ENCODE measurements at places on chromosomes 7 and 10.

- DNase-seq, result no peak
Measured at GRCh38 chr10:6072215-6072934, 10.2 kb upstream of the IL2RA start.

DNA sequence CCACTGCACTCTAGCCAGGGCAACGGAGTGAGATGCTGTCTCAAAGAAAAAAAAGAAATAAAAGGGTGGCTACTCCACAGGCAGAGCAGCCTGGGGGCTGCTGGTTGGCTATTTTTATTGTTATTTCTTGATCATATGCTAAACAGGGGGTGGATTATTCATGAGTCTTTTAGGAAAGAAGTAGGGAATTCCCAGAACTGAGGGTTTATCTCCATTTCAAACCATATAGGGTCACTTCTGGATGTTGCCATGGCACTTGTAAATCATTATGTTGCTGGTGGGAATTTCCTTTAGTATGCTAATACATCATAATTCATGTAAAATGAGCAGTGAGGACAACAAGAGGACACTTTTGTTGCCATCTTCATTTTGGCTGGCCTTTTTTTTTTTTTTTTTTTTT lies 52.1 kb upstream of the GHITM start:
- DNase-seq, result no peak

DNA sequence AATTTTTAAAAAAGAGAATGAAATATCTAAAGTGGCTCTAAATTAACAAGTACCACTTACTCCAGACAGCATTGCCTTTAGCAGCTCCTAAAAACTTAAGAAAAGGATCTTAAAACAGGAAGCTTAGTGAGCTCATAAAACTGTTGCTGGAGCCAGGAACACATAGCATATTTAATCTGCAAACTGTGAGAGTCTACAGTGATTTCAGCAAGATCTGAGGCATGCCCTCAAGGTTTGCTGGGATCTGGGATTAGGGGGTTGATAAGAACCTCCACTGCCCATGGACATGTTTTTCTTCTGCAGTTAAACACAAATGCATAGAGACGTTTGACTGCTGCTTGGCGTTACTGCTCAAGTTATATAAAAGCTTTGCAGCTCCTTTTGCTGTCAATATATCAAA lies 3.8 kb downstream of the GLI3 start:
- no peak for DNase-seq

DNA sequence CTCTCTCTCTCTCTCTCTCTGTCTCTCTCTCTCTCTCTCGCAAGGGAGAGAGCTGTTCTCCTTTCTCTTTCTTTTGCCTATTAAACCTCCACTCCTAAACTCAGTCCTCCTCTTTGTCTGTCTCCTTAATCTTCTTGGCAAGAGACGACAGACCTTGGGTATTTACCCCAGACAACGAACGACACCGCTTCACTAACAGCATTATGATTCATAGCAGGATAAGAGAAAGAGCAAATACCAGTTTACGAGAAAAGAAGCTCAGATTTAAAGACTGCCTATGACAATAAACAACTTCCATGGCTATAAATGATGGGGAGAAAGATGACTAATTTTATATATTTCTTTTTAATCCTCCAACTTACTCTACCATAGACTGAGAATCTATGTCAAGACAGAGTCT lies 1396.5 kb upstream of the CELF2 start:
- DNase-seq, result no peak

- DNase-seq, result no peak
Measured at GRCh38 chr7:130304878-130305277, 11.9 kb downstream of the CPA4 start.

DNA sequence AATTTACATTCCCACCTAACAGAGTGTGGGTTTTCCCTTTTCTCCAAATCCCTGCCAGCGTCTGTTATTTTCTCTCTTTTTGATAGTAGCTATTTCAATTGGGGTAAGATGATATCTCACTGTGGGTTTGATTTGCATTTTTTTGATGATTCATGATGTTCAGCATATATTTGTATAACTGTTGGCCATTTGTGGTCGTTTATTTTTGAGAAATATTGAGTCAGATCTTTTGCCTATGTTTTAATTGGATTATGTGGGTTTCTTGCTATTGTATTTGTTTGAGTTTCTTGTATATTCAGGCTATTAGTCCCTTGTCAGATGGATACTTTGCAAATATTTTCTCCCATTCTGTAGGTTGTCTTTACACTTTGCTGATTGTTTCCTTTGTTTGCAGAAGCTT lies 193.8 kb downstream of the ABCA13 start:
- no peak for DNase-seq

DNA sequence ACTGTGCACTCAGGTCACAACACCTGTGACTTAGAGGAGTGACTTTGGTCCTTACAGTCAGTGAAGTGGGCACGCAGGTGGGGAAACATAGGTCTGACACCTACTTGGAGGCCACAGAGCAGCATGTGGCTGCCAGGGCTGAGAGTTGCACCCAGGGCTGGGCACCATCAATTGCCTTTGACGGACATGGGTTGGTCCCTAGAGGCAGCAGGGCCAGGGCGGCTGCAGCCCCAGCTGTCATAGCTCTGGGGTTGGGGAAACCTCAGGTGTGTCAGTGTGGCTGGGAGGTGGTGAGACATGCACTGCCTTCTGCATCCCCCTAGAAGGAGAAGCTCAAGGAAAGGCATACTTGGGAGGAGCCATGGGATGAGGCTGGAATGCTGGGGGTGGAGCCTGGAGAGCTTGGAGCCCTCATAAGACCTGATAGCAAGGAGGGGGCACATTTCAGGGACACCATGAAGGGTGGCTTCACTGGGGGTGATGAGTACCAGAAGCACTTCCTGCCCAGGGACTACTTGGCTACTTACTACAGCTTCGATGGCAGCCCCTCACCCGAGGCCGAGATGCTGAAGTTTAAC lies at the start of gene INMT:
TSS of gene INMT (plus strand) at position 440 of the 578 bp plus-strand sequence. CDS start at position 456, 16 bp downstream.
- no peak for DNase-seq

DNA sequence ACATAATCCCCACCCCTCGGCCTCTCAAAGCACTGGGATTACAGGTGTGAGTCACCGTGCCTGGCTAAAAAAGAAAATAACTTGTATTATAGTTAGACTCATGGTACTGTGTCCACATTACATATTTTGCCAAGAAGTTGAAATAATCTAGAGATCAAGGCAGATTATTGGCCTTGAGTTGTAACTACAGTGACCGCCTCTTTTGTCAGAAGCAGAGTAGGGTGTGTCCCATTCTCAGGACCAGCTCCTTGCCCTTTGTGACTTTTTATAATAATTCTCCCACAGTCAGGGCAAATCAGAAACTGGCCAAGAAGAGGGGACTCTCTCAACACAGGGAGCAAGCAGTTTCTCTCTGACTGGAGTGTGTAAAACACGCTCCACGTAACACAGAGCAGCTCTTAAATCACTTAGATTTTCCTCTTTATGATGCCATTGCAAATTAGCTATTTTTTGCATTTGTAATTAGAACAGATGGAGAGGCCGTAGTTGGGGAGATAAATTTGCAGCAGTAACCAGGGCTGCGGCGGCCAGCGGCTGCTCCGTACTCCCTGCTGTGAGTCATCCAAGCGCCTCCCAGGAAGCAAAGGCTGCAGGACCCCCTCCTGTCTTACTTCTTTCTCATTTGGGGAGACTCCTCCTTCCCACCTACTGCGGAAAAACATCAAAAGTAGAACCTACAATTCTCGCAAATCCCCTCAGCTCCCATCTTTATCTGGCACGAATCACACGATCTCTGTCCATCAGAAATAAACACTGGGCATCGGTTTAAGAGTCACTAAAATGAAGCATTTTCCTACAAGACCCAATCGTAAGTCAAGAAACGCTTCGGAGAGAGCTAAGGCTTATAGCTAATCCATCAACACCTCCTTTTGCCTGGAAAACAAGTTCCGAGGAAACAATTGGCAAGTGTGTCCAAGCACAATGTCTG lies 32.1 kb upstream of the MSRB2 start:
- no peak for DNase-seq
